Activated naive CD4-positive, alpha-beta T cell (primary cell): ENCODE measurements at places on chromosomes 16 and 17.

DNA sequence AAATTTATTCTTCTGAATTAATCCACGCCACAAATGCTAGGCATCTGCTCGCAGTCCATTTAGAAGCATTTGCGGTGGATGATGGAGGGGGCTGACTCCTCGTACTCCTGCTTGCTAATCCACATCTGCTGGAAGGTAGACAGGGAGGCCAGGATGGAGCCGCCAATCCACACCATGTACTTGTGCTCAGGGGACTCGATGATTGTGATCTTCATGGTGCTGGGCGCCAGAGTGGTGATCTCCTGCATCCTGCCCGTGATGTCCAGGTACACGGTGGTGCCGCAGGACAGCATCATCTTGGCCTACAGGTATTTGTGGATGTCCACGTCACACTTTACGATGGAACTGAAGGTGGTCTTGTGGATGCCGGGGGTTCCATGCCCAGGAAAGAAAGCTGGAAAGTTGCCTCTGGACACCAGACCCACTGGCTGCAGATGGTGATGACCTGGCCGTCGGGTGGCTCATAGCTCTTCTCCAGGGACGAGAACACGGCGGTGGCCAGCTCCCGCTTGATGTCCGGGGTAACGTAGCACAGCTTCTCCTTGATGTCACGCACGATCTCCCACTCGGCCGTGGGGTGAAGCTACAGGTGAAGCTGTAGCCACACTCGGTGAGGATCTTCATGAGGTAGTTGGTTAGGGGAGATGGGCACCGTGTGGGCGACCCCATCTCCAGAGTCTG is 7.5 kb upstream of the HEATR3 start:
- DNase-seq, result no peak

DNA sequence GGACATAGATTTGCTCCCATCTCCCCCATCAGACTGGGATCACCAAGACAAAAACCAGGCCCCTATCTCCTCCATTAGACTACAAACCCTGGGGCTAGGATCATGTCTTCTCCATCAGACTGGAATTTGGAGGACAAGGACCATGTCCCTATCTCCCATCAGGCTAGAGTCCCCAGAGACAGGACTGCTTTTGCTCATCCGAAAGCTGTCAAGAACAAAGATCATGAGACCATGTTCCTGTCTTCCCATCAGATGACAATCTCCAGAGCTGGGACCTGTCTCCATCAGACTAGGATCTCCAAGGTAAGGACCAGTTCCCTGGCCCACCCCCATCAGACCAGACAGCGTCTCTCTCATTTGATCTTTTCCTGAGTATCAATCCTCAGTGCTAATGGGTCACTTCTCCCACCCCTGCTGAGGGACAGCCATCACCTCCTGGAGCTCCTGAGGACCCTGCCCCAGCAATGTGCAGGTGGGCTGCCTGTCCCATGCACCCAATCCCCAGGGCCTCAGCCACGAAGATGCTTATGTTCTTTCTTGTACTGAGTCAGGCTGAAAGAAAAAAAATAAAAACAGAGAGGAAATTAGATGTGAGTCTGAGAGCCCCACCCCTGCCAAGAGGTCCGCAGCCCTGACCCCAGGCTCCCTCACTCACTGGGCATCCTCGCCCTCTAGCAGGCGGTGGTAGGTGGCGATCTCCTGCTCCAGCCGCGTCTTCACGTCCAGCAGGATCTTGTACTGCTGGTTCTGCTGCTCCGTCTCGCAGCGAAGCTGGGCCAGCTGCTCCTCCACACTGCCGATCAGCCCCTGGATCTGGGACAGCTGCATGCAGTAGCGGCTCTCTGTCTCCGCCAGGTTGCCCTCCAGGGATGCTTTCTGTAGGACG is 90.3 kb downstream of the GOSR1 start:
- DNase-seq, result no peak

GRCh38 chr17:36485805-36486203 is 677 bp upstream of the ZNHIT3 start:
- no peak for DNase-seq

DNA sequence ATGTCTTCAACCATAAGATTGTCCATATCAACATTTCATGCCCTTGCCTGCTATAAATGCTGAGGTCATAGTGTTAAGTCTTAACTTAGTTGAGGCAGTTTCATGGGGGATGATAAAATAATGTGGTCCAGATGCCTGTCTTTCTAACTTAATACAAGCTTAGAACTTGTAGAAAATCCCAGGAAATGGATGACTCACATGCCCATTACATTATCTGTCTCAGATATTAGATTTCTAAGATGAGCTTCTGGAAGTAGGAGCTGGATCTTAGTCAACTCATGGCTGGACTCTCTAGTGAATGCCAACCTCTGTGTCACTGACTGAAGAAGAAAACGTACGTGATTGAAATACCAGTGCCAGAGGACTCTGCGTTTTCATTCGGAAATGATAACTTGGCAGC is 797.5 kb upstream of the EEF2KMT start:
- no peak for DNase-seq

- no peak for DNase-seq
Observed at GRCh38 chr17:77662833-77663232, 295.7 kb upstream of the TNRC6C start.

DNA sequence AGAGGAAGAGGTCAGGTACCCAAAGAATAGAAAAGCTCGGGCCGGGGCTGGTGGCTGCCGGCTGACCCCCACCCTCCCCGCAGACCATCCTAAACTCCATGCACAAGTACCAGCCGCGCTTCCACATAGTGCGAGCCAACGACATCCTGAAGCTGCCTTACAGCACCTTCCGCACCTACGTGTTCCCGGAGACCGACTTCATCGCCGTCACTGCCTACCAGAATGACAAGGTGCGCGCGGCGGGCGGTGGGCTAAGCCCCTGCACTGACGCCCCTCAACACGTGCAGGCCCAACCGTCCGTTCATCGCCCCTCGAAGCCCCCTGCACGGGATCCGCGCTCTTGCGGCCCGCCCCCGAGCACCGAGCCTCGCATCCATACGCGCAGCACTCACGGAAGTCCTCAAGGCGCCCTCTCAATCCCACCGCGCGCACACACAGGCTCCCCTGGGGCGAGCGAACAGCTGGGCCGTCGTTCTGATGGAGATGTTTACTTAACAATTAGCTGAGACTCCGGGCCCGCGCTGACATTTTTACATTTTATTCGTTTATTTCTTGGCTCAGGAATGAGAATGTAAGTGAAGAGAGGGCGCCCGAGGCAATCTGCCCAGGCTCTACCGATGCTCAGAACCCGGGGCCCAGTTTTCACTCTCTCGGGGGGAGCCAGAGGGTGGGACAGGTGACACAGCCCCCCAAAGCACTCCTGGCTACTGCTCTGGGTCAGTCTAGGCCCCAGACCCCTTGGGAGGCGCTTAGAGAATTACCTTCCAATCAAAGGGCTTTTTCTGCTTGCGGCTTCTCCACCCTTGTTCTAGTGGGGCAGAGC is 3.5 kb downstream of the TBX2 start:
- DNase-seq, result peak; percentile 13

DNA sequence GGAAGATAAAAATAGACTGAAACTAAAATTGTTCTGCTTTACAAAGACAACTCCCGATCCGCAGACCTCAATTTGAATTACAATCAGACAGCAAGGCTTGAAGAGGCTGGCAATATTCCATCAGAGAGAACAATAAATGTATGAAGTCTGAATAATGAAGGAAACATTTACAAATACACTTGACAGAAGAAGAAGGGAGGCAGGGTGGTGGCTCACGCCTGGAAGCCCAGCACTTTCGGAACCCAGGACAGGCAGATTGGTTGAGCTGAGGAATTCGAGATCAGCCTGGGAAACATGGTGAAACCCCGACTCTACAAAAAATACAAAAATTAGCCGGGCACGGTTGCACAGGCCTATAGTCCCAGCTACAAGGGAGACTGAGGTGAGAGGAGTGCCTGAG is 14.6 kb downstream of the ODF4 start:
- DNase-seq, result no peak

- DNase-seq, result no peak
Observed at GRCh38 chr17:76138896-76139752, 1.9 kb downstream of the FOXJ1 start.

DNA sequence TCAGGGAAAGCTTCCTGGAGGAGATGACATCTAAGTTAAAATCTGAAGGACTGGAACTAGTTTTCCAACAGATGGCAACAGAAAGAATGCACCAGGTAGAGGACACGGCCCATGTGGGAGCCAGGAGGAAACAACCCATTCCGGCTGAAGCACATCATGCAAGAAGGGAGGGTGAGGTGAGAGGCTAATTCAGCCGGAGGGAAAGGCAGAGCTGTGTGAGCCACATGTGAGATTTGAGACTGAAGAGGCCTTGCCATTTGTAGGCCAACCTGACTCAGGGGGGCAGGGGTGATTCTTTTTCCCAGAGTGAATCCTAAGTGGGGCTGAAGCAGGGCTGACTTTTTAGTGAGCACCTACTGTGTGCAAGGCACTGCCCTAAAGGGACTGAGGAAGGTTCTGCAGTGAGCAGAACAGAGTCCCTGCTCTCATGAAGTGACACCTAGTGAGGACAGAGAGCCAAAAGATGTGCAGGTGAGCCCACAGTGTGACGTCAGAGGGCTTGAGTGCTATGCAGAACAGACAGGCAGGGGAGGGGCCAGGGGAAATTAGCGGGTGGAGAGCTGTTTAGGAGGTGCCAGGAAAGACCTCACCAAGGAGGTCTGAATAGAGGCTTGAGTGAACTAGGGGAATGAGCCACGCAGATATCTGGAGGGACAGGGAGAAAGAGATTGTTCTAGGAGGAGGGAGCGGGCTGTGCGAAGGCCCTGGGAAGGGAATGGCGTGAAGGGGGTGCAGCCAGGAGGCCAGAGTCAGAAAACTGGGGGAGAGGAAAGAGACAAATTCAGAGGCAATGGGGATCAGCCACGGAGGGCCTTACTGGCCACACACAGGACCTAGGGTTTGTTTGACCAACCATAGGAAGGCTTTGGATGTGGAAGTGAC is 19.8 kb upstream of the IL21R start:
- DNase-seq, result no peak

DNA sequence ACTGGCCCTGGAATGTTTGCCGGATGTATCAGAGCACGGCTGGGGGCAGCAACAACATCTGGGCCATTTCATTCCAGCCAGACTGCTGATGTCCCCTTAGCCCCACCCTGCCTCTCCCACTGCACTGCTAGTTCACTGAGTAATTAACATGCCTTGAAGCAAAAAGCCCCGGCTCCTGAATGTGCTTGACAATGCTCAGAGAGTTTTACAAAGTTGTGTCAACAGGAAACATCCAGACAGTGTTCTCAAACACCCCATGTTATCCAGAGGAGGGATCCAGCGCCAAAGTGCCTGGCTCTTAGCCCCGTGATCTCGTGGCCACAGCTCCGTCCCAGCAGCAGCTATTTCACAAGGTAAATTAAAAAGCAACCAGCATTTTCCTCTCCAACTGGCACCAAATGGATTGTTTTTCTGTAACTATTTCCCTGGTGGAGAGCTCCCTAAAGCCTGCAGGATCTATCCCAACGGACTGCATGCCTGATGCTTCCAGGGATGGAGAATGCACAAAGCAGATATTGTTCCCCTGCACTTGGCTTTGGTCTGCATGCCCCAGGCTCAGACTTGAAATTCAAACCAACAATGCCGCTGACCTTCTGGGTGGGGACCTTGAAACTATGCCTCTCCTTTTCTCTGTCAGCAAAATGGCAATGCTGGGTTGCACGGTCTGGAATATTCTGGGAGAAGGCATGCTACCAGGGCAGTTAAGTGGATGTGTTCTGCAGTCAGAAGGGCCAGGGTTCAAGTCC is 115.6 kb upstream of the CDH5 start:
- no peak for DNase-seq

GRCh38 chr17:45021607-45022287 is 29.7 kb downstream of the DCAKD start:
- peak; percentile 33 for DNase-seq
